Naive thymus-derived CD8-positive, alpha-beta T cell (primary cell): ENCODE measurements at places on chromosomes 3 and 15. TPM values are rescaled to one million over a fixed set of nuclear protein-coding genes. Genes with fewer than 3 reads are reported as not detected.
A peak's percentile ranks its signal among the peaks of the same experiment; 100 is the strongest.

DNA sequence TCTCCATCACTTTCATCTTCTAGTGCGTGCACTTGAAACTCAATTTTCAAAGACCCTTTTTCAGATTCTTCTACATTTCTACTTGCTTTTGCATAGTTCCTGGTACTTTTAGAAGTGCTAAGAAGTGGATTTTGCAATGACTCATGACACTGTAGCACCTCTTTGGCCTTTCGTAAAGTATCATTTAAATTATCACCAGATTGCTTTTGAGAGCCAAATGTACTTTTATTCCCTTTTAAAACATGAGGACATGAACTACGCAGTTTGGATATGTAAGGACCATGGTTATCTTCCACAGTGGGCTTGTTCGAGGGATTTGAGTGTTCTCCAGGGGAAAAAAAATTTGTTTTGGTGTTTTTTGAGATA is 40.5 kb downstream of the ZNF106 start:
- no peak for DNase-seq

DNA sequence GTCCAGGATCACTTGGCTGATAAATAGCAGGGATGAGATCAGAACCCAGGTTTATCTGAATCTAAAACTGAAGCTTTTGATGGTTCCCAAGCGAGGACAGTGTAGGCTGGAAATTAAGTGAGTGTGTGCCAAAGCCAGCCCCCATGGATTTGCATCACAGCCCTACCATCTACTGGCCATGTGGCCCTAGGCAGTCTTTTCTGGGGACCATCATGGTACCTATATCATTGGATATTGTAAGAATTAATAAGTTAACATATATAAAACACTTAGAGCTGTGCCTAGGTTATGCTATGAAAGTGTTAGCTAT is 32.8 kb upstream of the SSR3 start:
- DNase-seq: no peak

GRCh38 chr3:54631516-54632325 is 296.1 kb downstream of the LRTM1 start:
- DNase-seq: no peak

DNA sequence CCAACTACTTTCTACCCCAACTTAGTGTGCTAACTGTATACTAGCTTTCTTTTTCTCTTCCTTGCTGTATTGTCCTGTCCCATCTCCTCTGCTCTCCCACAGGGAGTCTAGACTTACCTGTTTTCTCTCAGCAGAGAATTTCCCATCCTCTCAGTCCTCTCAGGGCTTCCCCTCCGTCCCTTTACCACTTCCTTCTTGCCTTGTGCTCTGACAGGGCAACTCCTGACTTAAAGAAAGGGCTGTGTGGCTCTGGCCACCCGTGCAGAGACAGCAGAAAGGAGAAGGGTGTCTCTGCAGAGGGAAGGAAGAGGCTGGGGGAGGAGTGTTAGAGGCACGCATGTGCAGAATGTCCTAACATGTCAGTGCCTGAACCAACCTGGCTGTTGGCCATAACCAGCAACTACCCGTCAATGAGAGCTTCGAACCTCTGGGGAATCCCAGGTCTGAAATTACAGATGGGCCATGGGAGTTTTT is at the start of gene GCSAM:
TSS of gene GCSAM (minus strand) at position 274 of the 474 bp plus-strand sequence. CDS start at position 146, 128 bp downstream.
- DNase-seq: peak; percentile 73

DNA sequence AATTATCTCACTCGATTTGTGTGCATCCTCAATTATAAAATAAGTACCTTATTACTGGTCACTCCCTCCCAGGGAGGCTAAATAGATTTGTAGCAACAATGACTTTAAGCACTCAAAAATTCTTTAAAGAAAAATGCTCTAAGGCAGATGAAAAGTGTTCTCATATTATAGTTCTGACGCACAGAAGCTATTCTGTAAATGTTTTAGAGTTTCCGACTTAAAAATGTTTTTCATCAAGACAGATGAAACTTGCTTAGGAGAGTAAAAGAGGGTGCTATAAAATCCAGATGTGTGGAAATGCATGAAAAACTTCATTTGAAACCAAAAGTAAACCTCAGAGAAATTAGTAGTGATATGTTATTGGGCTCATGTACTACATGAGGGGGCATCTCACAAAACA is 398.4 kb upstream of the KCNMB2 start:
- DNase-seq: no peak

DNA sequence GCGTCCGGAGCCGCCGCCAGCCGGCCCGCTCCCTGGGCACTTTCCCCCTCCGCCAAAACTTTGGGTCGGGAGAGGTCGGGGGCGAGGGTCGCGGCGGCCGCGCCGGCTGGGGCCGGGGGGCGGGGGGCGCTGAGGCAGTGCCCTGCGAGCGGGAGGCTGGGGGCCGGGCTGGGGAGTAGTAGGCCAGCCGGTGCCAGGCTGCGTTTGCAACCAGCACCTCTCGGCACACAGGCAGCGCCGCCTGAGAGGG is 452 bp downstream of the BBX start:
- no peak for DNase-seq

DNA sequence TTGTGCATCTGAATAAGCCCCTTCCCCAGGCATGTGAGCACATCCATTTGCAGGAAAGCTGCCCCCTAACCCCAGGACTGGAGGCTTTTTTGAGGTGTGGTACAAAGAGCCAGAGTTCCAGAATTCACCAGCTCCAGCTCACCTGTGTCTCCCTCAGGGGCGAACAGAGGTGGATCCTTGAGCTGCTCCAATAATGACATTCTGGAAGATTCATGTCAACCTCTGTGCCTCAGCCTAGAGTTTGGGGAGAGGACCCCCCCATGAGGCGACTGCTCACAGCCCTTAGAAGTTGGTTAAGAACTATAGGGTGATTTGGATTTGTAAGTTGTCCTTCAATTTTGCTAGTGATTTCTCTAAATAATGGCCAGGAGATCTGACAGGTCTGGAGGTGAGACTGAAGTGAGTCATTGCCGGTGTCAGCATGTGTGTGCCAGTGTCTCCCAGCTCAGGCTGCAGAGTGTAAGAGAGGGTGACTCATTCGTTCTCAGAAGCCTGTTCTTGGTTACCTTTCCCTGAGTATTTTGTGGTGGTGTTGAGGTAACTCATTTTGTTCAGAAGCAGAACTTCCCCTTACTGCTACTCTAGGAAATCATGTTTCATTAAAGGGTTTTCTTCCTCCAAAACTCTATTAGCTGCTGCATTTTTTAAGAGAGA is 136.9 kb upstream of the TOPAZ1 start:
- no peak for DNase-seq

- DNase-seq: no peak
These were observed 74.4 kb upstream of the MYO5C start for GRCh38 chr15:52370010-52370409.

DNA sequence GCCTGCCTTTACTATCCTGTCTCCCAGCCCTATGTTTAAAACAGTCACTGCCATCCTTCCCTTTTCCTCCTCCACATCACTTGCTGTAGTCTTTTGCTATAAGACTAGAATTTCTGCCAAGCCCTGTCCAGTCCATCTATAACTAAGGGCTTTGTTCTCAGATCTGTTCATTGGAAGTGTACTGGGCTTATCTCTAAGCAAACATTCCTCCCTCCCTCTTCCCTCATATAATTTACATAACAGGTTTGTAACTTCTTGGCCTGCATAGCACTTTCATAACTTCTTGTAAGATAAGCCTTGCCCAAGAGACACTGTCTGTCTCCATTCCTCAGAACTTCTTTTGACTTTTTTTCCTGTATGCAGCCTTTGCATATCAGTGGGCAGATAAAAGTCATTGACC is 16.7 kb downstream of the TPRG1 start:
- no peak for DNase-seq

DNA sequence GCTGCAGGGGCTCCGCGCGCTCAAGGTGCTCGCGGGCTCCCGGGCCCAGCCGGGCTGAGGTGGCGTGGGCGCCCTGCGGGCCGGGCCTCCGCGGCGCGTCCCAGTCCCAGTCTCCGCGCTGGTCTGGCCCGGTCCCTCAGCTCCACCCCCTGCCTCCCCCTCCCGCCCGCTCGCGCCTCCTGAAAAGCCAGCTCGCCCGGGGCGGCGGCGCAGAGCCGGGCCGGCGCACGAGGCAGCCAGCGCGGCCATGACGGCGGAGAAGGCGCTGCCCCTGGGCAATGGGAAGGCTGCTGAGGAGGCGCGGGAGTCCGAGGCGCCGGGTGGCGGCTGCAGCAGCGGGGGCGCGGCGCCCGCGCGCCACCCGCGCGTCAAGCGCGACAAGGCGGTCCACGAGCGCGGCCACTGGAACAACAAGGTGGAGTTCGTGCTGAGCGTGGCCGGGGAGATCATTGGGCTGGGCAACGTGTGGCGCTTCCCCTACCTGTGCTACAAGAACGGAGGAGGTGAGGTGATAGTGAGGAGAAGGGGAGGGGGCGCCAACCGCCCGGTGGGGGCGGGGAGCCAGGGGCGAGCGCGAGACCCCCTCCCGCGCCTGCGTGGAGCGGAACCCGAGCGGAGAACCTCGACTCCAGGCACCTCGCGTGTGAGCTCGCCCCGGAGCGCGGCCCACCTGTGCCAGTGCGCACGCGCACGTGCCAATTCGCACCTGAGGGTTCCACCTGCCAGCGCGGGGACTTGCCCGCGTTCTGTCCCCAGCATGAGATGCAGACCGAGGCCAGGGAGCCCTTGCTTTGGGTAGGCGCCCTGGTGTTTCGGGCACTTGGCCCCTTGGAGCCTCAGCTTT is at the start of gene SLC6A11:
TSS of gene SLC6A11 (plus strand) at position 210 of the 844 bp plus-strand sequence. CDS start at position 248, 38 bp downstream.
- no peak for DNase-seq

GRCh38 chr3:46663591-46664135 is 29.8 kb downstream of the ALS2CL start:
- no peak for DNase-seq

DNA sequence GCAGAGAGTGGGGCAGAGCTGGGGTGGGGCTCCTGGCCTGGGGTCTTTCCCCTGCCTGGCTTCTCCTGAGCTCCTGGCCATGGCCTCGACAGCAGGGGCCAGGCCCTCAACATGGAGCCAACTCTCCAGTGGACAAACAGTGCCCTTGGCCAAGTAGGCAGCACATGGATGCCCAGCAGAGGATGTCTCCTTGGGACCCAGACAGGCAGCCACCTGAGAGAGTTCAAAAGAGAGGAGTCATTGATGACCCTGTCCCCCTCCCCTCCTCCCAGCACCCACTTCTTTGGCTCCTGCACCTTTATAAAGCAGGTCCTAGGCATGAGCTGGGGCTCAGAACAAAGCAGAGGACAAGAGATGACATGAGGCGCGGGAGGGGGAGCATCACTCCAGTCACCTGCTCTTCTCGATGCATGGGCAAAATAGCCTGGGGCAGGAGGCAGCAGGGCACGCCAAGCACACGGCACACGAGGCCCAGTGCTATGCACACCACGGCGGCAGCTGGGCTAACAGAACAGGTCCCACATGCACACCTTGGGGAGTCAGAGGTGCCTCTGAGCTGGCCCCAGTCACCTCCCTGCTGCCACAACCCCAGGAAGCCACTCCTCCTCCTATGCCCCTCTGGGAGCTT is 27.4 kb downstream of the SHISA5 start:
- no peak for DNase-seq

DNA sequence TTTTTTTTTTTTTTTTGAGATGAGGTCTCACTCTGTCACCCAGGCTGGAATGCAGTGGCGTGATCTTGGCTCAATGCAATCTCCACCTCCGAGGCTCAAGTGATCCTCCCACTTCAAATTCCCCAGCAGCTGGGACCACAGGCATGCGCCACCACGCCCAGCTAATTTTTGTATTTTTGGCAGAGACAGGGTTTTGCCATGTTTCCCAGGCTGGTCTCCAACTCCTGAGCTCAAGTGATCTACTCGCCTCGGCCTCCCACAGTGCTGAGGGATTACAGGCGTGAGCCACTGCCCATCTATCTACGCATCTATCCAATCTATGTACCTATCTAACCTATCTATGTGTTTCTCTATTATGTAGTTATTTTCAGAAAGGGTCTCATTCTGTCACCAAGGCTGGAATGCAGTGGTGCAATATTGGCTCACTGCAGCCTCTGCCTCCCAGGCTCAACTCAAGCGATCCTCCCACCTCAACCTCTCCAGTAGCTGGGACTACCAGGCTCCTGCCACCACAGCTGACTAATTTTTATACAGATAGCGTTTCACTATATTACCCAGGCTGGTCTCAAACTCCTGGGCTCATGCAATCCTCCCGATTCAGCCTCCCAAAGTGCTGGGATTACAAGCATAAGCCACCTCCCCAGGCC is 20.2 kb upstream of the GPX1 start:
- no peak for DNase-seq

GRCh38 chr3:178847190-178847589 is 224.4 kb downstream of the ZMAT3 start:
- no peak for DNase-seq

GRCh38 chr15:51332206-51333147 is 5.9 kb downstream of the CYP19A1 start:
- no peak for DNase-seq

- DNase-seq: no peak
These were observed 62.2 kb upstream of the RGMA start for GRCh38 chr15:93150910-93151881.

DNA sequence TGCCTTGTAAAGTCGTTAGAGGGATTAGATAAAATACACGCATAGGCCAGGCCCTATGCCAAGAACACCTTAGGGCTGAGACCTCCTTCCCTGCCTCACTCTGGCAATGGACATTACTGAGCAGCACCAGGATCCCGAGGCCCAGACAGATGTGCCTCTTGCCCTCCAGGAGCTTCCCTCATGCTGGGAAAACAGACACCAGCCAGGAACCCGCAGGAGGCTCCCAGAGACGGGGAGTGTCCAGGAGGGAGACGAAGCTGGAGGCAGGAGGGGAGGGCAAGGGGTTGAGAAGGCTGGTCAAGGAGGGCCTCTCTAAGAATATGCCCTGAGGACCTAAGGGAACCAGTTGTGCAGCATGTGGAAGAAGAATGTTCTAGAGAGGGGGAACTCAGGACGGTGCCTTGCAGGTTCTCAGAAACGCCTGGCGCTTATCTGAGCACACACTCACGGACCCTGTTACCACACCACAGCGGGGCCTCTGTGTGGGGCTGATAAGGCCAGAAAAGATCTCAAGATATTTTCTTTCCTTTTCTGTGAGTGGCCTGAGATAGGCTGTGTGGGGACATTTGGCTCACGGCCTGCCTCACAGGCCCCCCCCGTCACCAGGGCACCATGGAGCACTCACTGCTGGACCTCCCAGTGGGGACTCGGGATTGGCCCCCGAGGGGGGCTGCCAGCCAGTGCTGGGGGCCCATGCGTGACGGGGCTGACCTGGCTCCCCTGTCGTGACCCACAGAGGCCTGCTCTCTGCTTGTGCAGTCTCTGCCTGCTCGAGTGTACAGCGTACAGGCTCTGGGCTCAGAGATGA is 22.0 kb upstream of the CYP11A1 start:
- no peak for DNase-seq

EPHA6 gene
- total RNA-seq: not detected

FXR1 gene
- total RNA-seq: 153 TPM

USP50 gene
- total RNA-seq: not detected

RCCD1 gene
- total RNA-seq: 15.8 TPM

GHRL gene
- total RNA-seq: 1.4 TPM

STARD5 gene
- total RNA-seq: 12.8 TPM

POPDC2 gene
- 8.4 TPM for total RNA-seq

GP5 gene
- 12.2 TPM for total RNA-seq

ATR gene
- 47.1 TPM for total RNA-seq

ROPN1 gene
- total RNA-seq: not detected

DZIP3 gene
- total RNA-seq: 18.5 TPM

PRICKLE2 gene
- total RNA-seq: not detected

GNAT1 gene
- total RNA-seq: not detected

CPLX3 gene
- total RNA-seq: 0.39 TPM

FETUB gene
- not detected for total RNA-seq
